Activated T-helper 9 cell treated with anti-CD3 and anti-CD28 coated beads, Interleukin-2, amount 50 U/mL, for 16 hours (primary cell): ENCODE measurements at places on chromosomes 11 and 22.

- DNase-seq, result no peak
Observed at GRCh38 chr11:76086743-76087635, 119.3 kb downstream of the WNT11 start.

DNA sequence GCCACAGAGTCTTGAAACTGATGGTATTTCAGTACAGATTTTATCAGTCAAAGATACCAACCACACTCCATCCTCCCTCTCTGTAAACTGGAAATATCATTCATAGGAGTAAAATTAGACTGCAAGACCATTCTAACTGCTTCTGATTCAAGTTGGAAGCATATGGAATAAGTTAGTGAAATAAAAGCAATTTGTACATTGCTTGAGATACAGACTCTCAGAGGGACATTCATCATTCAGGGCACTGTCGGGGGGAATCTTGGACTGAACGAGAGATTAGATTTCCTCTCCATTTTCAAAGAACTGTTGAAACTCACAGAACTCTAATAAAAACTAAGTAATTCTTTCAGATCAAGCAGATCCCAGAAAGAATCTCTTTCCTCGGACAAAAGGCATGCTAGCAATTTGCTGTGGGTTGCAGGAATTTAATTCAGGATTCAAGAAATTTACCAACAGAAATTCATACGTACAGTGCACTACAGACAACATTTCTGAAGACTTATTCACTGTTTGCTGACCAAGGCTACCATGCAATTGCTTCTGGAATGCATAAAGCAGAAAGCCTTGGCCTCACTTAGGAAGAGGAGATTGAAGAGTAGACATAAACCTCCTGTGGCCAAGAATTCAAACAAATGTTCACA, 34.1 kb downstream of the PAMR1 start:
- DNase-seq, result no peak

DNA sequence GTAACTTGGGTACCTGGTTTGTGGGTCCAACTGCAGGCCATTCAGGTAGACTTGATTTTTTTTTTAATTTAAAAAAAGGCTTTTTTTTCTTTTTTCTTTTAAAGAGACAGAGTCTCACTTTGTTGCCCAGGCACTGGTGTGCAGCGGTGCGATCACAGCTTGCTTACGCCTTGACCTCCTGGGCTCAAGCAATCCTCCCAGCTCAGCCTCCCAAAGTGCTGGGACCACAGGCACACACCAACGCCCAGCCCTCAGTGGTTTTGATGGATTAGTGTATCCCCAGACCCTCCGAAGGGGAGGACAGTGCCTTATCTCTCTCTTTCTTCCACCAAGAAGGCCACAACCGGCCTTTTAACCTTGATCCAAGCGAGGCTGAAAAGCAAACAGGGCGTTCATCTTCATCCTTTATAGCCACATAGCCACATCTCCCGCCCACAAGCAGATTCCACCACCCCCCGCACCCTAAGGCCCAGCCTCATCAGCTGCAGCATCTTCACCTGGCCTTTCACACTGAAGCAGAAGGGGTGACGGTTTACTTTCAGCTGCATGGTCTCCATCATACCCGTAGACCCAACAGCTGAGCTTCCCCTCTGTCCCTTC, 17.6 kb upstream of the COMT start:
- DNase-seq, result no peak

DNA sequence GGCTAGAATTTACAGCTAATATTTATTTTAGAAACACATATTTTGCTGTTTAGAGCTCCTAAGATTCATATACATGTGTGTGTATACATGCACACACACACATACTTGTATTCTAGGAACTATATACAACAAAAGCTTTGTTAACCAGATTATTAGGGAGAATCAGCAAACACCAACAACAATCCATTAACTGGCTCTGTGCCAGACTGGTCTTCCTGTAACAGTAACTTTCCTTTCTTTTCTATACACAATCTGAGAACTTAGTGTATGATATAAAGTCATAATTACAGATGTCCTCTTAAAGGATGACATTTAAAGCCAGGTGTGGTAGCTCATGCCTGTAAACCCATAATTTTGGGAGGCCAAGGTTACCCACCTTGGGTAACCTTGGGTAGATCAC, 49.5 kb upstream of the CLNS1A start:
- DNase-seq, result no peak

DNA sequence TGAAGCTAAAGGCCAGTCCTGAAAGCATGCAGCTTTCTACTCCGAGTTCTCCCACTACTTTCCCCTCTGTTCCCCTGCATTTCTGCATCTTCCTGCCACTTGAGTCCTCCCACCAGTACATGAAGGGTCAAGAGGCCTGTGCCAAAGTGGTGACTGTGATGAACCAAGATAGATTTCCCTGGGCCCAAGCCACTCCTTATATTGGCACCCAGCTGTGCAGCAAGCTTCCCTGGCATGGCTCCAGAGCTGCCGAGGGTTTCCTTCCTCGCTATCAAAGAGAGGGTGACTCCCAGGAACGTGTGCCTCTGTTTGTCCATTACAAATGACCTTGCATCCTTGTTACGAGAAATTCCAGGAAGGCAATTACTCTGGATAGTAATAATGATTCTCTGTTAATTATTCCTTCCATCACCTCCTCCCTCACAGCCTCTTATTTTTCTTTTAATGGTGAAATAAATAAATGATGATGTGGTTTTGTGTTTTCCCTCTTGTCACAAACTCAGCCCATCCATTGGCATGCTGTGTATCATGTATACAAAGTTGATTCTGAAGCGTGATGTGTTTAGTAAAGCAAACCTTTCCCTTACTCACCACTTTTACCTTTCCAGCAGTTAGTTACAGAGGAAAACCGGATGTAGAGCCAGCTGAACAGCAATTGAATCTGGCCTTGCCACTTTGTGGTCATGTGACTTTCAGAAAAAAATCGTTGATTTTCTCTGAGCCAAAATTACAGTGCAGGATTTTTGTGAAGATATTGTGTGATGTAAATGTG, 8.3 kb downstream of the SRSF8 start:
- no peak for DNase-seq

DNA sequence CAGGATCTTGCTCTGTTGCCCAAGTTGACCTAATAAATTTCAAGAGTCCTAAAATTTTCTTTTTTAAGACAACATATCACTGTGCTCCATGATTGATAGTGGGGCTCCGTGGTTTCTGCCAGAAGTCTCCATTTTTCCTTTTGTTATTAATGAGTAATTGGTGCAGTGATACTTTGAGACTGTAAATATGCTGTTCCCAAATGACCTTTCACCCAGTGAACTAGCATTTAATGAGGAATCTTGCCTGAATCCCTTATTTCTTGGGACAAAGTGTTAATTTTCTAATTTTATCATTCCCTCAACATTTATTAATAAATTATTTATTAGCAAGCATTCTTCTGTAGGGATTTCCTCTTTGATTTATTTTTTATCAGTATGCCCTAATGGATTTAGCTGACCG, 2.3 kb upstream of the DHCR7 start:
- no peak for DNase-seq

DNA sequence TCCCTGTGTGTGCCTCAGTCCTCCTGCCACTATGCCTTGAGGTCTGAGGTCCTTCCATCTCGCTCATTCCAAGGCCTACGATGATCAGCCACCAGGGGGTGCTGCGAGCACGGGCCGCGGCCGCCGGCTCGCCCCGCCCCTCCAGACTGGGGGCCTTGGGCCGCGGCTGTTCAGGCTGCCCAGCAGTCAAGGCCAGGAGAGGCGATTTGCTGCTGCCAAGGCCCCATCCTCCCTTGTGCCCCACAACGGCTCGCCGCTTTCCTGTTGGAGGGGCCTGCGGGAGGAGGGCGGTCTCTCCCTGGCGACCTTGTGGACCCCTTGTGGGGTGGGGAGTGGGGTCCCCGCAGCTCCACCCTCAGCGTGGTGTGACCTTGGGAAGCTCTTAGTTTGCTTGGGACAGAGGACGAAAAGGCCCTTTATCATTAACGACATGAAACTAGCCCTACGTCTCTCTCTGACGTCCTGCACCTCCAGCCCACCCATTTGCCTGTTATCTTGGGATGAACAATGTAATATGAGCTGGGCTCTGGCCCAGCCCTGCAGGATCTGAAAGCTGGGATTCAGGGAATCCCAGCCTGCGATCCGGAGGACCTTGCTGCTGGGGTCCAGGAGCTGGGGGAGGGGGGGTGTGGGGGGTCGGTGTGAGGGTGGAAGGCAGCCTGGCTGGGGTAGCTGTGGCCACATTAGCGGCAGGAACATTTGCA, 5.3 kb upstream of the GALR3 start:
- DNase-seq, result peak; percentile 71
